GM04504 (cell line): ENCODE measurements at places on chromosomes 2 and 18.

GRCh38 chr2:203835892-203836800, 31.4 kb upstream of the CTLA4 start:
- DNase-seq: no peak

DNA sequence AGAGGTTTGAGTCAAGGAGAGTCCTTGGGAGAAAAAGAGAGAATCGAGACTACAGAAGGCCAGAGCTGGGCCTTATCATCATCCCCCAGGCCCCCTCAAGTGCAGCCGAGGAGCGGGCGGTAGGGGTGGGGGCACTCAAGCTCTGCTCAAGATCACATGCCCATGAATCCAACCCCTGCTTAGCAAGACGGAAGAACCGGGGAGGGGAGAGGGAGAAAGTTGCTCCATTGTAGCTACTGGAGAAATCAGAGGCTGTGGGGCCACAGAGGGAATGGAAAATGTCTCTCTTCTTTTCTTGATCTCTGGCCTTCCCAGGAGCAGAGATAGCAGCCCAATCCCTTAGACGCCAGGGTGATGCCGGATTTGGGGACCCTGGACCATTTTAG, 14.6 kb downstream of the SLC4A3 start:
- no peak for DNase-seq

GRCh38 chr2:52955079-52955478, 812.5 kb upstream of the CHAC2 start:
- DNase-seq: no peak

- DNase-seq: no peak
These were observed 37.8 kb upstream of the LDLRAD4 start for GRCh38 chr18:13180614-13181375.

DNA sequence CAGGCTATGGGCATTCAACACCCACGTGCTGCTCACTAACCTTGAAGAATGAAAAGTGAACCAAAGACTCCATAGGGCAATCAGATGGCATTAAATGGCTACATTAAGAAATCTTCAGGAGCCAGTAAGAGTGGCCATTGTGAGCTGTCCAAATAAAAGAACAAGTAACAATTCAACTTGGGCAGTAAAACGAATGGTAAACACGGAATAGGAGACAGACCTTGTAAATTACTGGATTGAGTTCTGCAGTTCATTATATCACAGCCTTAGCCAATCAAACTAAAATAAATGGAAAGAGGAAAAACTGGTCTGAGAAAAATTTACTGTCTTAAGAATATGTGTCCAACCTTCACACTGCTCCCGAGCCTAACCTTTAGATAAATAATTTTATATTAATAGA, 306.5 kb upstream of the ZNF521 start:
- no peak for DNase-seq

DNA sequence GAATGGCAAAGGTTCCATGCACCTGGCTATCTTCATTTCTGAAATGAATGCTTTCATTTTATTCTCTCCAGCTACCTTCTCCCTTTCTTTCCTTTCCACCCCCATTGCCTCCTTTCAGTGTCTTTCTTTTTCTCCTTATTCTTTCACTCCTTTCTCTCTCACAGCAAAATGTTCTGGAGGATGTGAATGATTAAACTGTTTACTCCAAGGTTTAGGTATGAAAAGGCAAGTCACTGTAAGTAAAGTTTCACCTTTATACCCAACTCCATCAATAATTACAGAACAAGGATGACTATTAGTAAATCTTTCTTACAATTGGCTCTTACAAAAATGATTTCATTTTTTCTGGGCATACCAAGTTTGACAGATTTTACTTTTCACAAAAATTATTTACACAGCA, 4.3 kb downstream of the PAX8 start:
- DNase-seq: no peak
